ENCODE measurements at places on chromosomes 2 and 18. TPM values are rescaled to one million over a fixed set of nuclear protein-coding genes. Genes with fewer than 3 reads are reported as not detected.

DNA sequence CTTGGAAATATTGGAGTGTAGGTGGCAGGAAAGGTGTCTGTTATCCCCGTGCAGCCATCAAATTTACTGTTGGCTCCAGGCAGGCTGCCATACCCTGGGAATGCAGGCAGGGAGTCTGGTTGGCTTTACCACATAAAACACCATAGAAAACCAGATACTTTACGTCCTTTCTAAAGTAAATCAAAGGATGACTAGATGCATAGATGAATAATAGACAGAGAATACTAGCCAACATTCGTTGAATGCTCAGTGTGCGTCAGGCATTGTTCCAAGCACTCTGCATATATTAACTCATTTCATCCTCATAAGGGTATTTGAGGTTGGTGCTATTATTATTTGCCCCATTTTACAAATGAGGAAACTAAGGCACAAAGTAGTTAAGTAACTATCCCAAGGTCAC, 65.2 kb downstream of the VSNL1 start:
- DNase-seq = no peak

DNA sequence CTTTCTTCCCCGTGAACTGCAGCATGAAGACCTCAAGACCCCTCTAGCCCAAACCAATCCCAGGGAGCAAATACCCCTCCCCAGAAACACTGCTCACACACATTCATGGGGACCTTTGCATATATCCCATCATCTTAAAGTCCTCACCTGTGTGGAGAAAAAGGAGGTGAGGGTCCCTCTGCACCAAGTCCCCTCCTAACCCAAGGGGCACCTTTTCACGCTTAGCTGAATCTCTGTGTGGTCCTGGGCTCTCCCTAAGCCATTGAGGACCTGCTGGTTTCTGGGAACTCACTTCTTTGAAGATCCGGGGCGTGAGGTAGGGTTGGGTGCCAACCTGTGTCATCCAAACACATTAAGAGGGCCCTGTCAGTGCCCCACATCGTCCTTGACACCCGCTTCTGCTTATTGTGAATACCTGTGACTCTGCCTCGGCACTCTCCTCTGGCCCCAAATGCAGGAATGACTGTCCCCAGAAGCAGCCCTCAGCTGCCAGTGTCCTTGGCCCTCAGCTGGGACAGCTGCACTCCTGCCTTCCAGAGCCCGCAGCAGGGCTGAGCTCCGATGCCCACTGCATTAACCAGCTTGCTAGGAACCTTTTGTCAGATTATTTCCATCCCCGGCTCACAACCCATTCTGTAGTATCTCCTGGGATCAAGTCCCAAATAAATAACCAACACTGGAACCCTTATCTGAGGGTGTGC, 41.3 kb upstream of the ITM2C start:
- DNase-seq = no peak

GRCh38 chr18:2573408-2573807, 2.1 kb downstream of the NDC80 start:
- DNase-seq = no peak

- DNase-seq = no peak
Observed at GRCh38 chr2:173763641-173764040, 201.5 kb downstream of the SP3 start.

DNA sequence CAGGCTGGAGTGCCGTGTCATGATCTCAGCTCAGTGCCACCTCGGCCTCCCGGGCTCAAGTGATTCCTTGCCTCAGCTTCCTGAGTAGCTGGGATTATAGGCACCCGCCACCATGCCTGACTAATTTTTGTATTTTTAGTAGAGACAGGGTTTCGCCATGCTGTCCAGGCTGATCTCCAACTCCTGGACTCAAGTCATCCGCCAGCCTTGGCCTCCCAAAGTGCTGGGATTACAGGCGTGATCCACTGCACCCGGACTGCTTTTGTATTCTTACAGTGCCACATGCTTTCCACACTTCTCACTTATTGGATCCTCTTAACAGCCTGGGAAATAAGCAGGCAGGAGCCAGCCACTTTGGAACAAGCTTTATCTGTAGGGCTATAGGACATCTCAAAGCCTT, 25.3 kb upstream of the BCL2L11 start:
- DNase-seq = no peak

- DNase-seq = no peak
Observed at GRCh38 chr18:75679331-75679730, 251.8 kb upstream of the SMIM21 start.

DNA sequence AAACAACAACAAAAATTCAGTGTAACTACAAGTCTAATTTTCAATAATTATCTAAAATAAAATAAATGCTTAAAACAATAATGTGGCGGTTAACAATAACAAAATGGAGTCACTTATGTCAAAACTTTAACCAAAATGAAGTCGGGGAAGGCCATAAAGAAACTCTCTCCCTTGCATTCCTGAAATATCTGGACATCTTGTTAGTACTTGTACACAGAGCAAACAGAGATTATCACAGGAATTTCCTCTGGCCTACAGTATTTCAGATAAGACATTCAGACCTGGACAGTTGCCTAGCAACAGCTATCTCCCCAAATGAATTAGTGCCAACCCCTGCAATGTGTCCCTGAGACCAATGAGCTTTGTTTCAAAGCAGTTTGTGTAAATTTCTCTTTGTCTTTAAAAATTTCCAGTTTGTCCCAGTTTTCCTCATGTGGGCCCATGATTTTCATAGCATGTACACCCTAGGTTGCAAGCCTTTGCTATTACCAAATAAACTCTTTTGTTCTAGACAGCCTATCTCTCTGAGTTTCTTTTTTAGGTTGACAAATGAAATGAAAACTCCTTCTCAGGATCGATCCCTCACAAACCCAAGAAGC, 68.6 kb downstream of the EXOC6B start:
- DNase-seq = no peak

SIX3 gene
- not detected for total RNA-seq

MAIP1 gene
- total RNA-seq = 27.2 TPM

BIN1 gene
- 34.3 TPM for total RNA-seq

DNAH6 gene
- 0.61 TPM for total RNA-seq
